ENCODE measurements at places on chromosomes 5 and 9.

DNA sequence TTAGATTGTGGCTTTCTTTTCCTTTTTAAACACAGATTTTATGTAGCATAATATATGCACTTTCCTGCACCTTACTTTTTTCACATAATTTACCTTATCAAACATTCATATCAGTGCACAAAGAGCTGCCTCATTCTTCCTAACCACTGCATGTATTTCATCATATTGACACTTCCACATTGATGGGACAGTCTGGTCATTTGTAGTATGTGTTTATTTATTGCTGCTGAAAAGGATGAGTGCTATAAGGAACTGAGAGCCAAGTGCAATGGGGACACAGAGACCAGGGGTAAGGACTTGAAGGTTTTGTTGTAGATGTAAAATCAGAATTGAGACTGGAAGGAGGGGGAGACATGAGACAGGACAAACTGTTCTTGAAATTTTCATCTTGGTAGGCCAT lies 193.8 kb downstream of the SMARCA2 start:
- DNase-seq, result no peak

DNA sequence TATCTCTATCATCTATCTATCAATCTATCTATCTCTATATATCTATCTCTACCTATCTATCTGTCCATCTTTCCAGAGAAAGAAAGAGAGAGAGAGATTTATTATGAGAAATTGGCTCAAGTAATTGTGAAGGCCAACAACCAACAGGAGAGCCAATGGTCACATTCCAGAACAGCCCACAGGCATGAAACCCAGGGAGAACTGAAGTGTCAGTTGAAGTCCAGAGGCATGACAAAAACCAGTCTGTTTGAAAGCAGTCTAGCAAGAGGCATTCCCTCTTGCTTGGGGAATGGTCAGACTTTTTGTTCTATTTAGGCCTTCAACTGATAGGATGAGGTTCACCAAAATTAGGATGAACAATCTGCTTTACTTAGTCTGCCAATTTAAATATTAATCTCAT lies 87.6 kb upstream of the PLCXD3 start:
- DNase-seq, result no peak

GRCh38 chr5:116453988-116454411 lies 120.6 kb downstream of the SEMA6A start:
- DNase-seq, result no peak

GRCh38 chr9:72856972-72857623 lies 95.8 kb downstream of the ALDH1A1 start:
- no peak for DNase-seq

DNA sequence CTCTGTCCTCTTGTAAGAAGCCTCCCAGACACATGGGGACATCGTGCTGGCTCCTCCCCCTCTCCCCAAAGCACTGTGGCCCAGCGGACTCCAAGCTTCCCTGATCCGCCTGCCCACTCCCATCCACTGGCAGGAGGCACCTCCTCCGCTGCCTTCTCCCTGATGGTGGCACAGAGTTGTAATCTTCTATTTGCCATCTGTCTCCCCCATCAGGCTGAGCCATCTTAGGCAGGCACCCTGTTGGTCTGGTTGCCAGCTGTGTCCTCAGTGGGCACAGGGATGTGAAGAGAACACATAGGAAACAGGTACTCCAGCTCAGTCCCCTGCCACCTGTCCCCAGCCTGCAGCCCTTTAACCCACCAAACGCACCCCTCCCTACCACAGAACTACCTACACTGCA lies 5.4 kb upstream of the ZDHHC12 start:
- DNase-seq, result no peak

GRCh38 chr5:98927242-98927988 lies 1.4 kb downstream of the CHD1 start:
- DNase-seq, result peak; percentile 44

- no peak for DNase-seq
Measured at GRCh38 chr9:70340572-70340971, 73.9 kb downstream of the KLF9 start.

- no peak for DNase-seq
Measured at GRCh38 chr9:69314547-69314946, 10.5 kb upstream of the ENTREP1 start.

- no peak for DNase-seq
Measured at GRCh38 chr5:149088686-149089085, 25.8 kb upstream of the SH3TC2 start.

GRCh38 chr5:76425928-76426804 lies 23.1 kb downstream of the IQGAP2 start:
- DNase-seq, result no peak

- DNase-seq, result no peak
Measured at GRCh38 chr5:20213803-20214202, 225.8 kb upstream of the CDH18 start.

DNA sequence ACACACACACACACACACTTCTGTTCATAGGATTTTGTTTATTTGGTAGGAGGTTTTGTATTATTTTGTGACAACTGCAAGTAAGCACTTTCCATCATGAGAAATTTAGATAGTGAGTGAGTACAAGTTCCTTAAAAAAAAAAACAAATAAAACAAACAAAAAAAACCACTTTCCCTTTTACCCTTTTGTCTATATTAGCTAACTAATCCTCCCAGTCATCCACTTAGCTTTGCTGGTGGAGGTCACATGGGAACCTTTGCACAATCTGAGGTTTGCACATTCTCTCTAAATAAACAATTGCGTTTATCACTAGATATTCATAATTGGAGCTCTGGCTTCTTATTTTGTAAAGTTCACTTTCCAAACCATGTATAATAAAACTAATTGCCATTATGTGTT lies 6.8 kb downstream of the ITGA1 start:
- DNase-seq, result no peak

DNA sequence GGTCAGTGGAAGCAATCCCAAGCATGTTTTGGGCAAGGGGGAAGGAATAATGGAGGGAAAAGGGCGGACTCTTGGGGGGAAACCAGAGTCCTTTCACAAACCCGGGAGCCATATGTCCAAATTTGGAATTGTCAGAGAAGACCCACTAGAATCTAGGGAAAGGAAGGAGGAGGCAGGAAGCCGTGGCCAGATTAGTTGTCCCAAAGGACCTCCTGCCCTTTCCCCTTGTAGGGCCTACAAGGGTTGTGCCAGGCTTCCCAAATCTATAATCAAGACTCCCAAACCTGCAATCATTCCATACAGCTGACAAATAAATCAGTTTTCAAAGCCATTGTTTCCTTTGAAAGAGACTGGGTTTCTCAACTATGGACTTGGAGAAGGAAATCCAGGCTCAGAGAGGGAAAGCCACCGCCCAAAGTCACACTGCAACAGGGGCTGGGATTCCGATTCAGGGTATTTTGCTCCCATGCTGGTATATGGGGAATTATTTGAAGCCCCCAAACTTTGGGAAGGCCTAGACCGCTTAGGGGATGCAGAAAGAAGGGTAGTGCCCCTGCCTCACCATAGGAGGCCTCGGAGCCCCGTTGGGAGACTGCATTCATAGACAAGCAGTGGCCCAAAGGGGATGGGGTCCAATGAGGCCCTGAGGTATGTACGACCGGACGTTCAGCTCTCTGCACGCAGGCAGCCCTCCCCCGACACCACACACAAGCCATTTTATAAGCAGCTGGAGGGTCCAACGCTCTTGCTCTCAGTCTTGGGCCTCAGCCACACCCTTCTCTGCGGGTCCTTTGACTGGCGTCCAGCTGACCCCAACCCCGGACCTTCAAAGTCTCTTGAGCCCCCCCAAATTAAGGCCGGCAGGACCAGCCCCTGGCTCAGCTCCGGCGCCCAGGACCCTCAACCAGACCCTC lies 815 bp downstream of the ANXA6 start:
- DNase-seq, result no peak
